ENCODE measurements at places on chromosomes 13 and 19.

- no peak for DNase-seq
Observed at GRCh38 chr13:97342136-97342535, 91.8 kb upstream of the RAP2A start.

- DNase-seq: peak; percentile 64
Observed at GRCh38 chr19:48724796-48725753, 5.5 kb upstream of the MAMSTR start.

DNA sequence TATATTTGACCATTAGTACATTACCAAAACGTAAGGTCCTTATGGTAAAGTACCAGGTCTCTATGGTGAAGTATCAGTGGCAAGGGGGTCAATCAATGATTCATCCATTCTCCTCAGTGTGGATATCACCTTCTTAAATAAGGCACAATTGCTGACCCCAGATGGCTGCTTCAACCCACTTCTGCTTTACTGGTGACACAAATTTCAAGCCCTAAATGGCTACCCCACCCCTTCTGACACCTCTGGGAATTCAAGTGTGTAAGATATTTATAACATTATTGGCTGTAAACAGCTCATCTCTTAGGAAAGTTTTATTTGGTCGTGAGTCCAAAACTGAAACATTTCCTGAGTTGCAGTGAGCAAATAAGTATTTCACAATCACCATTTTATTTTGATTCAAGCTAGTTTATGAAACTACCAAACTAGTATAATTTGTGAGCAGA is 7.9 kb upstream of the WBP4 start:
- DNase-seq: no peak

GRCh38 chr13:20702915-20703779 is at the start of gene IL17D:
Gene IL17D (plus strand): TSS chr13:20703699. CDS start chr13:20704002, 303 bp downstream.
- peak; percentile 67 for DNase-seq

GRCh38 chr19:1837625-1838105 is 10.6 kb downstream of the REXO1 start:
- peak; percentile 98 for DNase-seq

- no peak for DNase-seq
Observed at GRCh38 chr19:2332341-2333026, 4.0 kb downstream of the SPPL2B start.

GRCh38 chr13:99572131-99572530 is 70.9 kb downstream of the TM9SF2 start:
- no peak for DNase-seq

Measured in iPS-NIHi11 (cell line).